ENCODE measurements at places on chromosomes 13 and 19.

GRCh38 chr13:24033527-24034302 is 126.8 kb upstream of the SPATA13 start:
- no peaks in the 10 kb centered on the region for H3K4me1 ChIP-seq
- H3K4me3 ChIP-seq = no peak overlapping the region

DNA sequence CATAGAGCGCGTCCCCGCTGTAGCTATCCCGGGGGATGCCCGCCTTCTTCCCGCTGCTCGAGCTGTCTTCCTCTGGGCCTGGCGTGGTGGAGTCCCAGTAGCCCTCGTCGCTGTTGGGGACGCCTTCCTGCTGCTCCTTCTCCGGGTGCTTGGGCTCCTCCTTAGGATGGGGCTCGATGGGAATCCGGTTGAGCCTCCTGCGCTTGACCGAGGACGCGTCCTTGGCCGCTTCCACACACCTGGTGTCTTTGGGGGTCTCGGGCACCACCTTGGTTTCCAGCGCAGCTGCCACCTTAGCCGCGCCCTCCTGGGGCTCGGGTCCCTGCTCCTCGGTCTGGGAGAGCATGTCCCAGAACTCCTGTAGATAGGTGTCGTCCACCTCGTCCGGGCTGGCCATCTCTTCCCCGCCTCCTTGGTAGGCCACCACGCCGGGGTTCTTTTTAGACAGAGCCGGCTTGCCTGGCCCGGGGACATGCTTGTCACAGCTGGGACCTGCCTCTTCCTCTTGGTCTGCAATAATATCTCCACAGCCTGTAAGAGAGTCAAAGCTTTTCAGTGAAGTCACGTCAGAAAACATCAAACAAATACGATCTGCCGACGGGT is 2.0 kb downstream of the AMER2 start:
- peak overlapping the region; percentile 48 for H3K4me3 ChIP-seq
- H3K27ac ChIP-seq = no peak overlapping the region
- H3K4me1 ChIP-seq = no peaks in the 10 kb centered on the region
- no peaks in the 10 kb centered on the region for H3K36me3 ChIP-seq

GRCh38 chr19:33524024-33524664 is 2.6 kb upstream of the PEPD start:
- DNase-seq = no peak
- H3K27ac ChIP-seq = no peak overlapping the region
- H3K4me3 ChIP-seq = no peak overlapping the region
- H3K27me3 ChIP-seq = peaks cover 15% of the 10 kb centered on the region

- H3K36me3 ChIP-seq = no peaks in the 10 kb centered on the region
- H3K4me3 ChIP-seq = no peak overlapping the region
- H3K27ac ChIP-seq = peak overlapping the region; percentile 53
- H3K27me3 ChIP-seq = no peaks in the 10 kb centered on the region
Measured at GRCh38 chr13:31045286-31046081, 113.0 kb downstream of the TEX26 start.

DNA sequence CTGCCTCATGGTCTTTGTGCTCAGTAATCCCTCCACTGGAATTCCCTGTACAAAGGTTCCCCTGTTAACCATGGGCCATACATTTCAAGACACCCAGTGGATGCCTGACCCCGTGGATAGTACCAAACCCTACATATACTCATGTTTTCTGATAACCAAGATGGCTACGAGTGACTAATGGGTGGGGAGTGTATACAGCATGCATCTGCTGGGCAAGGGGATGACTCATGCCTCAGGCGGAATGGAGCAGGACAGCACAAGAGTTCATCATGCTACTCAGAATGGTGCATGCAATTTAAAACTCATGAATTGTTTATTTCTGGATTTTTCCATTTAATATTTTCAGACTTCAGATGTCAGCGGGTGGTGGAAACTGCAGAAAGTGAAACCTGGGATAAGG is 13.3 kb upstream of the FGF9 start:
- H3K36me3 ChIP-seq = no peaks in the 10 kb centered on the region
- H3K27me3 ChIP-seq = no peaks in the 10 kb centered on the region
- DNase-seq = no peak
- H3K27ac ChIP-seq = no peak overlapping the region
- H3K4me1 ChIP-seq = no peaks in the 10 kb centered on the region

- H3K36me3 ChIP-seq = no peaks in the 10 kb centered on the region
- H3K4me1 ChIP-seq = no peaks in the 10 kb centered on the region
- no peak overlapping the region for H3K27ac ChIP-seq
- H3K4me3 ChIP-seq = no peak overlapping the region
- no peaks in the 10 kb centered on the region for H3K27me3 ChIP-seq
Measured at GRCh38 chr19:35350591-35350990, 2.9 kb downstream of the FFAR1 start.

- H3K27ac ChIP-seq = peak overlapping the region; percentile 60
- H3K27me3 ChIP-seq = no peaks in the 10 kb centered on the region
- peak; percentile 75 for DNase-seq
- H3K36me3 ChIP-seq = no peaks in the 10 kb centered on the region
Measured at GRCh38 chr19:15280915-15281683, 48.9 kb upstream of the EPHX3 start.

DNA sequence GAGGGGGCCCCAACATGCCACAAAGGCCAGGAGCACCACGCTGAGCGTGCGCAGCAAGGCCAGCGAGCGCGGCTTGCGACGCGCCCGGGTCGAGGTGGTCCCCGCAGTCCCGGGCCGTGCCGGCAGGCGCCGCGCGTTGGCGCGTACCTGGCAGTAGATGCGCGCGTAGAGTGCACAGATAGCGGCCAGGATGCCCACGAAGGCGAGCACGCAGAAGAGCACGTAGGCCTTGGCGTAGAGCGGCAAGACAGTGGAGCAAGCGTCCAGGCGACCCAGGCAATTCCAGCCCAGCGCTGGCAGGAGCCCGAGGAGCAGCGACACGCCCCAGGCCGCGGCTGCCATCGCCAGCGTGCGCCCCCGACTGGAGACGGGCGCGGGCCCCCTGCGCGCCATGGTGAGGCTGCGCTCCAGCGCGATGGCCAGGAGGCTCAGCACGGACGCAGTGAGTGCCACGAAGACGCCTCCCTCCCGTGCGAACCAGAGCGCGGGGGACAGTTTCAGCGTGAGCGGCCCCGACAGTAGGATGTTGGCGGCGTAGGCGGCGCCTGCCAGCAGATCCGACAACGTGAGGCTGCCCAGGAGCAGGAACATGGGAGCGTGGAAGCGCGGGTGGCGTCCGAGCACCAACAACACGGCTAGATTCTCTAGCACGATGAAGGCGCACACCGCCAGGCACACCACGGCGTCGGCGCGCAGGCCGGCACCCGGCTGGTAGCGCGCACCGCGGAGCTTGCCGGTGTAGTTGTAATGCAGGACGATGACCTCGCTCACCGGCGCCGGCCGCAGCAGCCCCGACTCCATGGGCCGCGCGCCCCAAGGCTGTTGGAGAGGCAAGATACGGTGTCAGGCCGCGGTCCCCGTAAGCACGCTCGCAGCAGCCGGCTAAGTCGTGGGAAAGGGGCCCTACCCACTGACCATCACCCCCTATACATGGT is 2.8 kb downstream of the S1PR5 start:
- no peaks in the 10 kb centered on the region for H3K36me3 ChIP-seq
- peaks cover 99% of the 10 kb centered on the region for H3K27me3 ChIP-seq
- no peaks in the 10 kb centered on the region for H3K4me1 ChIP-seq
- no peak for DNase-seq
- no peak overlapping the region for H3K4me3 ChIP-seq
- H3K27ac ChIP-seq = no peak overlapping the region

GRCh38 chr19:43618921-43619261 is 538 bp downstream of the ZNF428 start:
- H3K27me3 ChIP-seq = no peaks in the 10 kb centered on the region
- peak overlapping the region; percentile 97 for H3K4me3 ChIP-seq
- no peak for DNase-seq
- H3K4me1 ChIP-seq = peaks cover 40% of the 10 kb centered on the region
- no peaks in the 10 kb centered on the region for H3K36me3 ChIP-seq

GRCh38 chr19:33638167-33639034 is 16.6 kb downstream of the CHST8 start:
- H3K4me1 ChIP-seq = no peaks in the 10 kb centered on the region
- H3K36me3 ChIP-seq = no peaks in the 10 kb centered on the region
- no peak overlapping the region for H3K4me3 ChIP-seq
- no peak overlapping the region for H3K27ac ChIP-seq
- DNase-seq = no peak
- H3K27me3 ChIP-seq = no peaks in the 10 kb centered on the region
